ENCODE measurements at places on chromosomes 2 and 18. TPM values are rescaled to one million over a fixed set of nuclear protein-coding genes. Genes with fewer than 3 reads are reported as not detected.

- DNase-seq, result peak; percentile 27
- H3K4me1 ChIP-seq, result peaks cover 6% of the 10 kb centered on the region
- no peak overlapping the region for H3K27ac ChIP-seq
- no peaks in the 10 kb centered on the region for H3K27me3 ChIP-seq
- peak overlapping the region; percentile 57 for H3K4me3 ChIP-seq
These were observed 86.6 kb downstream of the TMEM182 start for GRCh38 chr2:102848366-102848839.

GRCh38 chr18:58166278-58166844 lies 122.3 kb downstream of the NEDD4L start:
- DNase-seq, result no peak
- no peaks in the 10 kb centered on the region for H3K27me3 ChIP-seq
- no peak overlapping the region for H3K27ac ChIP-seq
- no peaks in the 10 kb centered on the region for H3K36me3 ChIP-seq
- no peak overlapping the region for H3K4me3 ChIP-seq
- H3K4me1 ChIP-seq, result no peaks in the 10 kb centered on the region

DNA sequence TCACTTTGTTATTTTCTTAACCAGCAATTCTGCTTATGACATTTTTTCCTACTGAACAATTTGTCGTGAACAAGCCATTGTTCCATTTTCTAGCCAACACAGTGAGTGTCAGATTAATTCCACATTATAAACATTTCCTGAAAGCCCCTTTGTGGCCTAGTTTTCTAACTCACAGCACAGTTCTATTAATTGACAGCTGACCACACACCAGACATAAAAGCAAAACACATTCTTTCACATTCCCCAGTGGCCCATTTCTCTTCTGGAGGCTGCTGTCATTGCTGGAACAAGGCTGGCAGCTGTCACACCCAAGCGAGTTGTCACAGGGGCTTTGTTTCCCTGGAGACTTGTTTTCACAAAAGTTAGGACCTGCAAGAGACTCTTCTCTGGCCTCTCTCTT lies 50.7 kb downstream of the RNF152 start:
- no peaks in the 10 kb centered on the region for H3K36me3 ChIP-seq
- DNase-seq, result no peak
- H3K4me3 ChIP-seq, result no peak overlapping the region

GRCh38 chr2:157361526-157361925 lies 35.9 kb upstream of the ERMN start:
- no peak for DNase-seq
- no peaks in the 10 kb centered on the region for H3K36me3 ChIP-seq
- H3K4me1 ChIP-seq, result no peaks in the 10 kb centered on the region

- H3K4me3 ChIP-seq, result no peak overlapping the region
- H3K27ac ChIP-seq, result peak overlapping the region; percentile 58
- DNase-seq, result no peak
These were observed 115.0 kb upstream of the RMDN2 start for GRCh38 chr2:37809931-37810570.

Gene ITGB6
- not detected for polyA plus RNA-seq
